ENCODE measurements at places on chromosomes 11 and 22.
A peak's percentile ranks its signal among the peaks of the same experiment; 100 is the strongest.

DNA sequence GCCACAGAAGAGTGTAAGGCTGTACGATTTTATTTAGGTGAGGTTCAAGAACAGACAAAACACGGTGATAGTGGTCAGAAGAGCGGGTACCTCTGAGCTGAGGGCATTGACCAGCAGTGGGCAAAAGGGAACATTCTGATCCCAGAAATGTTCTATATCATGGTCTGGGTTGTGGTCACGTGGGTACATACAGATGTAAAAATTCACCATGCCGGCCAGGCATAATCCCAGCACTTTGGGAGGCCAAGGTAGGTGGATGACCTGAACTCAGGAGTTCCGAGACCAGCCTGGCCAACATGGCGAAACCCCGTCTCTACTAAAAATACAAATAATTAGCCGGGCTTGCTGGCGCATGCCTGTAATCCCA is 31.1 kb upstream of the GCAT start:
- DNase-seq, result no peak

DNA sequence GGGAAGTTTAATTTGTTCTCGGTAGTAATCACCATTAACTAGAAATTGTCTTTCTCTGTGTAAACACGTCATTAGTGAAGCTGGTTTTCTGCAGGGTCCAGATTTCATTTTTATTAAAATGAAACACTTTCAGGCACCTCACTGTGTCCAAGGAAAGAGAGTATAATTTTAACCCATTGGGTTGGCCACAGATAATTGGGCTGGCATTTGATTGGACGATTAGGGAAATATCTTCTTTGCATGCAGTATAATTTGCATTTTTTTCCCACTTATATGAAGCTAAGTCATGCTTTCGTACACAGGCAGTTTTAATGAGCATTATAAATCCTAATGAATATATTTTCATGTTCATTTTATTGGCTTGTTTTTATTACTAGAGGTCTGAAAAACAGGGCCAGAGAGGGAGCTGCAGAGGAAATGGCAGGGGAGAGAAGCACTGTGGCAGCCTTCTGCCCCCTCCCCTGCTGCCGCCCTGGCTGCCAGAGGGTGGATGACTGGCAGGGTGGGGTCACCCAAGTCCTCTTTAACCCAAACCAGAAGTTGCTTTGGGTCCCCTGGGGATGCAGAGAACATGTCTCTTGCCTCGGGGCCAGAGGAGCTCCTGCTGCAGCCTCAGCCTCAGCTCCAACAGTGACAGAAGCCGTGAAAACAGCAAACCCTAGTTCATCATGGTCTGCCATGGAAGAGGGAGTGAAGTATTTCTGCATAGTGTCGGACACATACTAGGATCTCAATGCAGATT is 93.9 kb downstream of the PKNOX2 start:
- DNase-seq, result no peak

GRCh38 chr11:7332451-7332850 is 80.7 kb downstream of the SYT9 start:
- DNase-seq, result no peak

DNA sequence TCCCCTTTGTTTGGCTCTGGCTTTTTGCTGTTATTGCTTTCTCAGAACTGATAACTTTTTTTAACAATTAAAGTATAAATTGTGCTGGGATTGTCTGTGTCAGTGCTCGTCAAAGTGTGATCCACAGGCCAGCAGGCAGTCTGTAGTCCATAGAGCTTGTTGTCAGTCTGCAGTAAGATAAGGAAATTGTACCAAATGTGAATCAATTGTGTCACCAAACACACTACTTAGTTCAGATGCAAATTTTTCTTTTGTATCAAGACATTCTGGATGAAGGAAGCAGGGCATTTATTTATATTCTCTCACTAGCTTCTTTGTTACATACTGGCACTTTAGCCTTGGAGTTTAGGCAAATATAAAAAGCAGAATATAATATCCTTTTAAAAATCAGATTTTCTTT is 121.0 kb downstream of the WNT11 start:
- no peak for DNase-seq

DNA sequence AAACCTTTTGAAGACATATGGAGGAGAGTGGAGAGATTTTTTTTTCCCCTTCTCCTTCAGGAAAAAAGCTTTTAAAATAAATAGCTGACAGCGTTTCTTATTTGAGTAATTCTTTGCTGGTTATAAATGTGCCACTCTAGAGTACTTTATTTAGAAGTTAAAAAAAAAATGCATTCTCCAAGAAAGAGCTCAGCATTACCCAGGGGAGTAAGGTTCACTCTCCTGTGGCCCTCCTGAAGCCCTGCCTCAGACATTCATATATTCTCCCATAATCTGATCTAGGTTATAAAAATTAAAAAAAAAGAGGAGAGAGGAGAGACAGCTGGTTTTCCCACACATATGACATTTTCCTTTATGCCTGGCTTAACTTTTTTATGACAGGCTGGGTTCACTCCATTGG is 545.2 kb upstream of the CADM1 start:
- DNase-seq, result no peak

GRCh38 chr11:14417186-14417585 is 58.2 kb upstream of the RRAS2 start:
- no peak for DNase-seq

DNA sequence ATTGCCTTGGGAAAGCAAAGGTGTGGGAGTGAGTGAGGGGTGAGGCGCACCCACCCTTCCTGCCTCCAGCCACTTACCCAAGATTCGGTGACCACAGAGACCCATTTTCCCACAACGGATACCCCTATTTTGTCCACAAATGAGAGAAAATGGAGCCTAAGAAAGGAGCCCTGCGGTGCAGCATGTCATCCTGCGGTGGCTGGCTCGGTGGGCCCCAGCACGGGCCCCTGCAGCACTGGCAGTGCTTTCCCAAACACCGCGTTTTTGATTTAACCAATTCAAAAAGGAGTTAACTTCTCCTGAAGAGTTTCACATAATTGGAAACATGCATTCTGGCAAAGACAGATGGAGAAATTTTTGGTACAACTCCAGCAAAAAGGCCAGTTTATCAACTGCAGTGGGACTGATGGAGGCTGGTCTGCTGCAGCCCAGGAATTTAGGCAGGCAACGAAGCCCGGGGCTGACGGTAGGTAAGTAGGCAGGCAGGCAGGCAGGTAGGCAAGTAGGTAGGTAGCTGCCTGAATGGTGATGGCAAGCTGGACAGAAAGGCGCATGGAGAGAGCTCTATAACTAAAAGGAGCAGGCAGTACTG is 84.2 kb downstream of the FDX1 start:
- no peak for DNase-seq

DNA sequence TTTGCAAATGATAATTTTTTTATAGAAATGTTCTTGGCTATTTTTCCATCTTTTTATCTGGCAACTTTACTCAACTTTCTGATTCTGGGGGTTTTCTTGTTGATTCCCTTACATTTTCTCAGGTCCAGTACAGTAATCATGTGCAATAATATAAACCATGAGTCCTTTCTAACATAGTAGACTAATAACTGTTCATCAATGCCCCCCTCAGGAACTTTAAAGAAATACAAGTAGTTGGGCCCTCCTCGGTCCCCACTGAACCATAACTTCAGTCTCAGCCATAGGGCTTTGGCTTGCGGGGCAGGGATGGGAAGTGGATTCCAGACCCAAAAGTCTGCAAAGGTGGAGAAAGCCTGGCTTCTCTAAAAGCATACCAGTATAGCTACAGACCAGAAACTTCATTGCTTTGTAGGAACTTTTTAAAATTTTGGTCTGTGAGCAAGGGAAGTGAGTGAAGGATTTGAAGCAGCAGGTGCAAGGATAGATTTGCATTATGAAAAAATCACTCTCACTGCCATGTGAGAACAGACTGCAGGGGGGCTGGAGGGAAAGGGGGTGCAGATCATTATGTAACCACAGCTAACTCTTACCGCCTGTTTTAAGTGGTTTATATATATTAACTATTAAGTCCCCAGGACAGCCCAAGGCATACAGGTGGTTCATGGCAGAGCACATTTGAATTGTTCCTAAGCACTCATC is 10.4 kb upstream of the TUB start:
- DNase-seq, result no peak

DNA sequence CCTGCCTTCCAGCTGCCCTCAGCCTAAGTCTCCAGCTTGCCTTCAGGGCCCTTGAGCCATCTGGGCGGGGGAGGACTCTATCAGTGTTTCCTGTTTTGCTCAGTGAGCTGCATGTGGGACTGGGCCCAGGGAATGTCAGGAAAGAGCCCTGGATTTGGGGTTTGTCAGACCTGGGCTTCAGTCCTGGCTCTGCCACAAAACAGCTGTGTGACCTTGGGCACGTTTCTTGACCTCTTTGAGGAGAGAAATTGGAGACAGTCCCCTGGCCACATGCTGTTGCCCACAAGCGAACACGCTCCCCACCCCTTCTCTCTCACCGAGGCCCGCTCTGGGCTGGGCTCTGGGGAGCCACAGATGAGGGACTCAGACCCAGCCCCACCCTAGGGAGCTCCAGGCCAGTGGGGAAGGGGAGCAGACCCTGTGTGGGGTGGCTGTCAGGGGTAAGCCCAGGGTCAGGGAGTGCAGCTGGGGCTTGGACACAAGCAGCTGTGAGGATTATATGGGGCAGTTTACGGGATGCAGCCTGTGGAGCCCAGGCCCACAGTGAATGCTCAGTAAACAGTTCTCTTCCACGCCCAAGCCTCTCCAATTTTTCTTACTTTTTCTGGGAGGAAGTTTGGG is 12.3 kb downstream of the MYO7A start:
- no peak for DNase-seq

GRCh38 chr11:16191212-16191867 is 165.0 kb downstream of the SOX6 start:
- no peak for DNase-seq

GRCh38 chr11:24070435-24070834 is 426.4 kb upstream of the LUZP2 start:
- no peak for DNase-seq

- no peak for DNase-seq
Measured at GRCh38 chr11:121625777-121626506, 173.2 kb upstream of the SORL1-AS1 start.

DNA sequence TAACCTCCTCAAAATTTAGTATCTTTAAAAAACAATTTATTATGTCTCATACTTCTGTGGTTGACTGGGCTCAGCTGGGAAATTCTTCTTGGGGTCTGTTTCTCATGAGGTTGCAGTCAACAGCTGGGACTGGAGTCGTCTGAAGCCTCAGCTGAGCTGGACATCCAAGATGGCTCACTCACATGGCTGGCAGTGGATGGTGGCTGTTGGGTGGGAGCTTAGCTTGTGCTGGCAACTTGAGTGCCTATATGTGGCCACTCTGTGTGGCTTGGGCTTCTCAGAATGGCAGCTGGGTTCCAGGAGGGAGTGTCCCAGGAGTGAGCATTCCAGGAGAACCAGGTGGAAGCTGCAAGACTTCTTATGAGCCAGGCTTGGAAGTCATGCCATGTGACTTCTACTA is 13.2 kb downstream of the THY1 start:
- no peak for DNase-seq

GRCh38 chr11:86559311-86559945 is 113.0 kb downstream of the ME3 start:
- no peak for DNase-seq

DNA sequence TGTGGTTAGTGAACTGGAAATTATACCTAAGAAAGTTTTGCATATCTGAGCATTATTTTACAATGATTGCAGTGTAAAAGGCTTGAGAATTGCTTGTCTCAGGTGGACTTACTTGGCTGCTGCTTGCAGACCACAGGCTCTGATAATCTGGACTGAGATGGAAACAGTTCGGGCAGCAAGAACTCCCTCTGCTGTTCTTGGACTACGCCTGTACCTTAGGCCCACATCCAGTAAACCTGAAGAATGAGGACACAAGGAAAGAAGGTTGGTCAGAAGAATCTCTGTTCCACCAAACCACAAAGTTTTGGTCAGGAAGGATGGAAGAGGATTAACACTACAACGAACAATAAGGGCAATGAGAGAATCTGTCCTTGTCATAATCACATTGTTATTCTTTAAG is 80.1 kb downstream of the C2CD3 start:
- DNase-seq, result peak; percentile 22

DNA sequence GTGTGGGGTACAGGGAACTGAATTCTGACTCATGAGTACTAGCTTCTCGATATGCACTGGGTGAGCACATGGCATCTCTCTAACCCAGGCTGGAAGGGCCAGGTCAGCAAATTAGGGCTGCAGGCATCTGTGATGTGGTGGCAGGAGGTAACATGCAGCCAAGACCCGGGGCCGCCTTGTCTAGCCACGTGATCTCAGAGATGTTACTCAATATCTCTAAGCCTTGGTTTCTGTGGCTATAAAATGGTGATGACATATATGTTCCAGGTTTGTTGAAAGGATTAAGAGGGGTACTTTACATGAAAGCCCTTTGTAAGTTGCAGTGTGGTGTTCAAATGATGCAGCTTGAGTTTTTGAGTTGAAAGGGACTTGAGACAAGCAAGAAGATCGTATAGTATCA is 3.2 kb downstream of the ST14 start:
- no peak for DNase-seq

- no peak for DNase-seq
Measured at GRCh38 chr11:33444835-33445594, 187.8 kb downstream of the HIPK3 start.

GRCh38 chr22:39728236-39728860 is 157.8 kb downstream of the CACNA1I start:
- DNase-seq, result no peak

- no peak for DNase-seq
Measured at GRCh38 chr11:67631853-67632174, 2.1 kb upstream of the NUDT8 start.

GRCh38 chr22:28297504-28297903 is 378.4 kb upstream of the PITPNB start:
- DNase-seq, result peak; percentile 20

GRCh38 chr11:110470716-110471115 is 41.0 kb downstream of the FDX1 start:
- DNase-seq, result no peak

DNA sequence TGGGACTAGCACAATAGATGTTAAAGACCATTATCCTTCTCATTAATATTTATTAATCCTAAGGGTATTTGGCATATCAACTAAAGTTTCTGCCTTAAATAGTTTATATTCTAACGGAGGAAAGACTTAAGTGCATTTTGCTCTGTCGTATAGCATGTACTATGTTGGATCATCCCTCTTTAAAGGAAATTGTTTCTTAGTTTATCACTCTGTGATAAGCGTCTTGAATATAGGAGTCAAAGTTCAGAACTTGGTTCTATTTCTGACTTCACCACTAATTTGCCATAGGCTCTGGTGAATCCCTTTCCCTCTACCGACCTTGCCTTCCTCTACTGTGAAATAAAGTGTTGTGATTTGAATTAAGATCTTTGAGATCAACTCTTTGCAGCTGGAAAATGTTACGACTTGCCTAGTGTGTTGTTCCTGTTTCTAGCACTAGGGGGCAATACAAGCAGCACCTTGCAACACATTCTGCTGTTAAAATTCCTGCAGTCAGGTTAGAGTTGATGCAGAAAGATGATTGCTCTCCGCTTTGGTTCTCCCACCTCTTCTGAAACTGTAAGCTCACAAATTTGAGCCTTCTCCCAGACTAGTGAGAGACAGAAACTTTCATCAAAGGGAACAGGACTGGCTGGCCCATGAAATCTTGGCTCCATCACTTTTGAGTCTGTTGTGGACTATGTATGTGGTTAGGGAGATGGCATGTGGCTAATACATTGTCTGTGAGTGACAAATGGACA is 27.8 kb upstream of the ZNRF3 start:
- DNase-seq, result peak; percentile 58

- DNase-seq, result no peak
Measured at GRCh38 chr22:36395915-36396314, 8.1 kb upstream of the MYH9 start.

All from activated naive CD4-positive, alpha-beta T cell treated with anti-CD3 and anti-CD28 coated beads, Interleukin-2, amount 10 ng/mL, durations not matched to agents 7 days and 5 days (primary cell).